ENCODE measurements at places on chromosomes 3 and 15.
A peak's percentile ranks its signal among the peaks of the same experiment; 100 is the strongest.

- peak; percentile 64 for DNase-seq
Observed at GRCh38 chr3:153160451-153161137, 1.4 kb upstream of the RAP2B start.

- DNase-seq, result no peak
Observed at GRCh38 chr3:6601374-6601773, 259.5 kb upstream of the GRM7 start.

DNA sequence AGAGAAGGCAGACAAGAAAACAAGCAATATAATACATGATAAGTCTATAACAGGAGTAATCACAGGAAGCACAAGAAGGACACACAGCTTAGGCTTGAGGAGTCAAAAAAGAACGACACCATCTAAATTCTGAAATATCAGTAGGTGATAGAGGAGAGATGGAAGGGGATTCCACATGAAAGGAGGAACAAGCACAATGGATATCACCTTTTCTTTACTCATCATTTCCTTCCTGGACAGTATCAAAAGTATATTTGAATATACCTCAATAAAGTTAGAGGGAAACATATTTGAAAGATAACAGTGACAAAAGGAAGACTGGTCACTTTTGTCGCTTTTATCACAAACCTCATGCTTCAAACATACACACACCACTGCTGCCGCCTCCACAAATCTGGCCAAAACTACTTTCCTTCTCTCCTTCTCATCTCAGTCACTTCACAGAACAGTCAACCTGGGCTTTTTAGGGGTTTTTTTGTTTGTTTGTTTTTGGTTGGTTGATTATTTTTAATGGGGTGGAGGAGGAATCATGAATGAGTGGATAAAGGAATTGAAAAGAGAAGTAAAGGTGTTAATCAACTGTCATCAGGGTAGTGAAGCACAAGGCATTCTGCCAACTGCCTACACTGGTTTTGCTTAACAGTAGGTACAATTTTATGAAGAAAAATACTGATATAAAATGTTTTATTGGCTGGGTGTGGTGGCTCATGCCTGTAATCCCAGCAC lies 18.5 kb downstream of the DENND4A start:
- DNase-seq, result no peak

- no peak for DNase-seq
Observed at GRCh38 chr15:52925130-52925529, 135.0 kb upstream of the ONECUT1 start.

GRCh38 chr3:50430950-50431435 lies 71.7 kb upstream of the TMEM115 start:
- DNase-seq, result no peak

DNA sequence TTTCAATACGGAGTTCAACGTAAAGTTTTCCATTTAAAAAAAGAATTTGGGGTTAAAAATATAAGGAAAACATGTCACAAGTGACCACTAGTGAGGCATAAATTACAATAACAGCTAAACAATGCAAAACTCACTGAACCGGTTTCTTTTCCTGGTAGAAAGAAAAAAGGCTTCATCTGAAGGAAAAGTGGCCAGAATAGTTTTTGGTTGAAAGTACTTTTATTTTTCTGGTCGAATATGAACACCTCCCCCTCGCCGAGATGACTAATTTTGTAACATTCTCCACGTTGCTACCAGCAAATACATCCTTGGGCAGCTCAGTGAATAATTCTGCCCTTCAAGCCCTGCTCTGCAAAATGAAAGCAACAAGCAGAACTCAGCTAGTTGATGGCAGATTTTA lies 3.9 kb upstream of the SRGAP3 start:
- no peak for DNase-seq

DNA sequence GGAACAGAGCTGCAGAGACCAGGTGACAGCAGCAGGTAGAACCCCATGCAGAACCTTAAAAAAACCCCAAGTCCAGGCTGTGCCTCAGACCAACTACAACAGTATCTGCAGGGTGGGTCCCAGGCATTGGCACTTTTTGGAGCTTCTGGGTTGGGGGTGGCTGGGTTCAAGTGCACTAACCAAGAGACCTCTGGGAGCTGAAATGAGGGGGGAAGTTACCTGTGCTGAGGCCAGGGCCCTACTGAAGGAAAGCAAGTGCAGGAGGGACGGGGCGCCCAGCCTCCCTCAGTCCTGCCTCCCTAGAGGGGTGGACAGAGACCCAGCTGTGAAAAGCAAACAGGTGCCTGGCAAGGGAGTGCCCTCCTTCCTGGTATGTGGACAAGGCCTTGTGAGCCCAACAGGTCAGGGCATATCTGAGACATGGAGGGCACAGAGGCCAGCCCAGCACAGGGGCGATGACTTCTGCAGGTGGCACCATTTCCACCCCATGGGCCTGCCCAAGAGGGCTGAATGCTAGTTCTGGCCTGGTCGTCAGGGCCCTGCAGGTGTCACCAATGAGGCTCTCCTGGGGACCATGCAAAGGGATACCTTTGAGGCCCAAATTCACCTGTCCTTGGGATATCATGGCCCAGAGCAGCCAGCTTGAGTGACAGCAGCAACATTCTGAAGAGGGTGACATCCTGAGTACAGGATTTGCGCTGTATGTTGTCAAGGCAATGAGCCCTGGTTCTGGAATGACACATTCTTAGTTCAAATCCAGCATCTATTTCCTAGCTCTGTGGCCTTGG lies 18.7 kb downstream of the CTSH start:
- DNase-seq, result no peak

DNA sequence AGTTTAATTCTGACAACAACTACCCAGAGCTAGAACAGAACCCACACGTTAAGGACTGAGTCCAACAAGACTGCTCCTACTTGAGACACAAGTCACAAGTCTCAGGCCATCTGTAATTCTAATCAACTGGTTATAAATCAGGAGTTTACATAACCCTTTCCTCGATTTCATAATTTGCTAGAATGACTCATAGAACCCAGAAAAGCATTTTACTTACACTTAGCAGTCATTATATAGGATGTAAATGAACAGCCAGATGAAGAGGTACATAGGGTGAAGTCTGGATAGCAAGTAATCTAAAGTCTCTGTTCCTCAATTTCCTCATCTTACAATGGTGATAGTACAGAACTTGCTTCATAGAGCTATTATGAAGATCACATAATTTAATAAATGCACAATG lies 1018.2 kb downstream of the DIPK2A start:
- no peak for DNase-seq
